Posterior cingulate gyrus (tissue), 11 donors: ENCODE measurements at places on chromosomes 1 and 21.

DNA sequence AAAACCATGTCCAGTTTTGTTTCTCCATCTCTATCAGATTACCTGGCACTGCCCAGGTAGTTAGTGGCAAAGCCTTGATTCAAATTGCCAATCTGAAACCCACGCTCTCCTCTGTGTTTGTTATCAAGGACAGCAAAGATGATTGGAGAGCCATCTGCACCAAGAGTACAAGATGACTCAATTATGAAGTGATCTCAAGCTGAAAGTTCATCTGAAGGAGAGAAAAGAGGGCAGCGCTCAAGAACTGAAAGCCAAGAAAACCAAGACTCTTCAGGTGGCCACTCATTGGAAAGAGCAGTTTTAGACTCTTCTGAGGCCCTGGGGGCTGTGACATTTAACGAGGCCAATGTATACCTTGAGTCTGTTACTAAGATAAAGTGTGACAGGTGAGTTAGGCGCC lies 13.8 kb downstream of the RXRG start:
- DNase-seq = no peak

DNA sequence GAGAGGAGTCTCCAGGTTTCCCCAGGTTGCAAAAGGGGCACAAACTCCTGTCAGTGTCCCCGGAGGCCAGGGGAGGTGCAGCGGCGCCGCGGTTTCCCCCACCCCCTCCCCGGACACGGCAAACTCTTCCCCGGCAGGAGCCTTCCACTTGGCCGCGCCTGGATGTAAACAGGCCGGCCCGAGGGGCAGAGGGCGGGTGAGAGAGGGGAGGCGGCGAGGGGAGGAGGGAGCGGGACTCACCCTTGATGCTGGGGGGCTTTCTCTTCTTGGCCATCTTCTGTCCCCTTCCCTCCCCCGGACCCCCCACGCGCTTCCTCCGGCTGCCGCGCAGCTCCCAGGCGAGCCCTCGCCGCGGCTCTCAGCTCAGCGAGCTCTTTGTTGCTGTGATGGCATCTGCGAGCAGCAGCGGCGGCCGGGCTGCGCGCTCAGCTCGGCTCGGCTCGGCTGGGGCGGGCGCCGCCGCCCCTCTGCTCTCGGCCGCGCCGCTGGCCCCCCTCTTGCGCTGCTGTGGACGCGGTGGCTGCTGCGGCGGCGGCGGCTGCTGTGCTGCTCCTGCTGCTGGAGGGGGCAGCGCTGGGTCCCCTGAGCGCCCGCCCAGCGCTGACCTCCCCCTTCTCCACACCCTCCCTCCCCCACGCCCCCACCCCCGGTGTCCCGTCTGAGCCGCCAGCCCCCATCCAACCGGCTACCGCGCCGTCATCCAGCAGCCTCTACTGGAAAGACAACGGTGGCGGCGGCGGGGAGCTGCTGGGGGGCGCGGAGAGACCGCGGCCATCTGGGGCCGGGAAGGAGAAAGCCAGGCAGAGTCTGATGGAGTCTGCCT lies 4.9 kb upstream of the SLC44A5 start:
- DNase-seq = peak; percentile 12

DNA sequence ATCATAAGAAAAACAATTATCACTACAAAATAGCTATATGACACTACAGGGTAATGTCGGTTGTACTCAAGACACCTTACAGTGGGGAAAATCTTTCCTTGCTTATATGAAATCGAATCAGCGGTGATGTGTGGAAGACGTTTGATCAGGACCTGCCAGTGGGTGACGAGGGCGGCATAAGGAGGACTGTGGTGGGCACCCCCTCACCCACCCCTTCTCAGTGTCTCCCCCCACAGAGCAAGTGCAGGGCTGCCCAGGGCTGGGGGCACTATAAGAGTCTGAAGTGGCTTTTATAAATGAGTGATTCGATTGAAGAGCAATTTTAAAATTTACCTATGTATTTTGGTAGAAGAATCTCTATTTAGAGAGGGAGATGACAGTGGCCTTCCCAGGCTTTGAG lies 35.8 kb downstream of the CRYAA start:
- no peak for DNase-seq

GRCh38 chr1:38334930-38335592 lies 288.5 kb upstream of the POU3F1 start:
- DNase-seq = no peak

DNA sequence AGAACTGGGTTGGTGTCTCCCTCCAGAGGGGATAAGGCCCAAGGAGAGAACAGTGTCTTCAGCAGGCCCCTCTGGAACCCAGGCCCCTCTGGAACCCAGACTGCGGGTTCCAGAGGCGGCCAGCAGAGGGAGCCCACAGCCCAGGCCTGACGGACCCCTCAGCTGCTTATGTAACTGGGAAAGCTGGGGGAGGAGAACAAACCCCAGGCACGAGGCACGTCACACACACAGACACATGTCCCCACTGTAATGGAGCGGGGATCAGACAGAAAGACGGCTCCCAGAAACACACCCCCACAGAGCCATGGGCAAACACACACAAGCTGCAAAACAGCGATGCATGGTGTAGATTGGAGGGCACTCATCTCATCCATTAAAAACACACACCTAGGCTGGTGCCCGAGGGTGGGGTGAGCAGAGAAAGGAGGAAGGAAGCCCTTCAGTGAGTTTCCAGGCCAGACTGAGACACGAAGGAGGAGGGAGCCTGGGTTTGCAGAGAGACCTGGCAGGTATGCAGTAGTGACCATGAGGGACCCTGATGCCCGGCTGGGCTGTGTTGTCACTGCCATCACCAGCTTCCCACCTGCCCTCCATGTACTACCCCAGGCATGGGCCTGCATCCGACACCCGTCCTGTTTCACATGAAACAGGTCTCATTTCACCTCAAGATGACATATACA lies 2.8 kb upstream of the IGSF8 start:
- DNase-seq = peak; percentile 98

- no peak for DNase-seq
Observed at GRCh38 chr1:42424201-42424600, 31.6 kb downstream of the ZMYND12 start.

DNA sequence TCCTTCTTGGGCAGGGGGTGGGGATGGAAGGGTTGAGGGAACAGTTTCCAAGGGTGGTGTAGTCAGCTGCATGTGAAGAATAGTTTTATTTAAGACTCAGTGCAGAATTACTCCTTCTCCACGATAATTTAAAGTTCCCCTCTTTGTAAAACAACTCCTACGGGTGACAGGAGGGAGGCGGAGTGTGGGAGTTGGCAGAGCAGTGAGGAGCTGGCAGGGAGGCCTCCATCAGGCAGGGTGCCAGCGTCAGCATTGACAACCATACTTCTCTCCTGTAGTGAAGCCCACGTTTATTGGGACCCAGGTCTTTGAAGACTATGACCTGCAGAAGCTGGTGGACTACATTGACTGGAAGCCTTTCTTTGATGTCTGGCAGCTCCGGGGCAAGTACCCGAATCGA lies 93.8 kb downstream of the MTR start:
- no peak for DNase-seq

- DNase-seq = no peak
Observed at GRCh38 chr1:184497959-184498723, 111.3 kb downstream of the C1orf21 start.

DNA sequence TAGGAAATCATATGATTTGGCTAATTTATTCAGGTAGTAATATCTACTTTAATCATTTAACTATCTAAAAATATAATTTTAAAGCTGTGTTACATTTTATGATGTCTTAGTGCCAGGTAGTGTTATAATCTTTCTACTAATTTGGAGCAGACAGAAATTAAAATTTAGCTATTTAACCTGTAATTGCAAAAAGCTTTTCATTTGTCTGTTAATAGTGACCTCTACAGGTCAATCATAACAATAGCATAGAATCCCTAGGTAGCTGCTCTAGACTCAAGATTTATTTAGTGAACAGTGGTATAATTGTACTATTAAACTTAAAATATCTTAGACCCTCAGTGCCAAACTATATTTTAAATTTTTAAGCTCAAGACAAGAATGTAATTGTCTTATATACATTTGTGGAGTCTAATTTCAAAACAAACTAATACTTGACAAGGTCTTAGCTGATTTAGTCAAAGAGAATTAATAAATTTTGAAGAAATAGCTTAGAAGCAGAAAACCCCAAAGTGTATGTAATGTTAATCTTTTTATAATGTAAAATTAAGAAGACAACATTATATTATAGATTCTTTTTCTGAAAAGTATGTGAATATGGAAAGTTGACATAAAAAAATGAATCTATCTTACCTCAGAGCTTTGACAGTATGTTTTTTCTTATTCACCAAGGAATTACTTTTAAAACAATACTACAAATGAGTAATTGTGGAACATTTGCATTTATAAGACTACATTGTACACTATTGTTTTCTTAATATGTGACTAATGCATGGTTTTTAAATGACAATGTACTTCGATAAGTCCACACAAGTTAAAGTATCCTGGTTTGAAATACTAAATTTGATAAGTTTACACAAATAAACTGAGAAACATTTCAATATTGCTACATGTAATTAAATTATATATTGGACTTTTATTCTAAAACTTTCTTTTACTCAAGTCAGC lies 64.1 kb upstream of the RNPC3 start:
- DNase-seq = no peak
